ENCODE measurements at places on chromosomes 5 and 9.

DNA sequence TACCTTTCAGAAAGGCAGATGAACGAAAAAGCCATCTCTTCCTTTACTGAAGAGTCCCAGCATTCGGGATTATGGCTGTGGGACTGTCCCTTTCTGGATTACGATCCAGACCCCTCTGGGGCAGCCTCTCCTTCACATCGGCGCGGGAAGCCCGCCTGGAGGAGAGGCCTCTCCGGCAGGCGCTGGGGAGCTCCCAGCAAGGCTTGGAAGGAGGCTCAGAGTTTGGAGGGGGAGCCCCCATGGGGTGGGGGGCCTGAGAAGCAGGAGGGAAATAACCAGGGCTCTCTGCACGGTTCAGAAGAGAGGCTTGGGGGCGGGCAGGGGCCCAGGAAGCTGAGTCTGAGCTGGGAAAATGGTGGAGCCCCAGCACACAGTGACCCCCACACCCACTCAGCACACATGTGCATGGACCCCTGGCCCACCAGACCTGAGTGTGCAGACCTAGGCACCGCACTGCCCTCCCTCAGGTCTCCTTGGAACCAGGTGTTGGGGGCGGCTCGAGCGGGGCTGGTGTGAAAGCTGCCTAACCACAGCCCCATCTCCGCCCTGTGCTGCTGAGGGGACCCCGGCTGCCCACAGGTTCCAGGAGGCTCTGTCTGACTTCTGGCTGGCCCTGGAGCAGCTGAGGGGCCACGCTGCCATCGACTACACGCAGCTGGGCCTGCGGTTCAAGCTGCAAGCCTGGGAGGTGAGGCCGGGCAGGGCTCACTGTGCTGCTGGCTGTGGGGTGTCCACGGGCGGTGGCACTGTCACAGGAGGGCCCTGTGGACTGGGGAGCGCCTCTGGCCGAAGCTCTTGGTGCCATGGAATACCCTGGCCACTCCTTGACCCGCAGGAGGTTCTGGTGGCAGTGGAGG, 4.5 kb downstream of the NOXA1 start:
- no peak for DNase-seq

- no peak for DNase-seq
Observed at GRCh38 chr5:33260098-33260497, 180.7 kb upstream of the TARS1 start.

- DNase-seq = no peak
Observed at GRCh38 chr5:107652839-107653607, 17.7 kb downstream of the EFNA5 start.

GRCh38 chr9:26391036-26391435, 501.6 kb downstream of the CAAP1 start:
- no peak for DNase-seq

GRCh38 chr9:4092793-4093709, 206.8 kb downstream of the GLIS3 start:
- DNase-seq = no peak

DNA sequence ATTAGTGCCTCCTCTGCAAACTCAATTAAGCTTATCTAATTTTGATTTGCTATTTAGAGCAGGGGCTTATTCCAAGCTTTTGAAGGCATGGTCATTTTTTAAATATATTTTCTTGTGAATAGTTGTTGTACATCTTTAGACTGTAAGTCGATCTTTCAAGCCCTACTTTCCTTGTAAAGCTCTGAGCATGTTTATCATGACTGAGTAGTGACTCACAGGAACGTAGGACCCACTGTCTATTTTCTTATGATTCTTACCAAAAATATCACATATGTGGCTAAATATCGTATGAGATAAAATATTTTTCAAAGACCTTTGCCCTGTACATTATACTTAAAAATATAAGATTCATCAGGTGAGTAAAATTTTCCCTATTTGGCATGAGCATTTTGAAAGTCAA, 440.4 kb upstream of the GRIN3A start:
- no peak for DNase-seq

DNA sequence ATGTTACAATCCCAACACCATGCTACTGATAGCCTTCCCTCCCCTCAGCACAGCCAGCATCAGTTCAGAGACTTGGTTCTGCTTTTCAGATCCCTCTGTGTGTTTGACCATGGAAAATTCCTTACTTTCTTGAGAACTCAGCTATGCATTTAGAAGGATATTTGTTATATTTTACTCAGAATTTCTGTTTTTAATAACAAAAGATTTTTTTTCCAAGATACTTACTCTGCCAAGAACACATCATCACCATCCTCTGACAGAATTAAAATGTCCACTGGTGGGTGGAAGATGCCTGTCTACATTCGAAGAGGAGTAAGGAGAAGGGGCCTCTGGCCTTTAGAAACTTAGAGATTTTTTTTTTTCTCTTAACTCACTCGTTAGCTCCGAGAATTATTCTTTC, 56.1 kb upstream of the CKMT2 start:
- DNase-seq = no peak

DNA sequence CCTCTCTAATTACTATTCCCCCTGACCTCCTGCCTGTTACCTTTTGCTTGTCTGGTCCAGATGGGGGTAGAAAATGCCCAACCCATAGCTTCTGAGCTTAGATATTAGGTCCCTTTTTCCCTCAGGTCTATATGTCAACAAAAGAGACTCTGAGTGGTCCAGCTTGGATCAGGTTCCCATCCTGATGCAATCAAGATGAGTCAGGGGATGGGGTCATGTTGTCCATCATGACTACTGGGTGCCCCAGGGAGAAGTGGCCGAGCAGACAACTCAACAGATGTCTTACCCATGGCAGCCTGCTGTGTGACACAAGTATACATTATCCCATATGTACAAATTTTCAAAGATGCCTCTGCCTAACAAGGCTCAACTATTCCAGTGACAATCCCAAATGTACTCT, 9.1 kb upstream of the ANKH start:
- DNase-seq = no peak

- no peak for DNase-seq
Observed at GRCh38 chr9:85676790-85677189, 65.0 kb downstream of the AGTPBP1 start.

DNA sequence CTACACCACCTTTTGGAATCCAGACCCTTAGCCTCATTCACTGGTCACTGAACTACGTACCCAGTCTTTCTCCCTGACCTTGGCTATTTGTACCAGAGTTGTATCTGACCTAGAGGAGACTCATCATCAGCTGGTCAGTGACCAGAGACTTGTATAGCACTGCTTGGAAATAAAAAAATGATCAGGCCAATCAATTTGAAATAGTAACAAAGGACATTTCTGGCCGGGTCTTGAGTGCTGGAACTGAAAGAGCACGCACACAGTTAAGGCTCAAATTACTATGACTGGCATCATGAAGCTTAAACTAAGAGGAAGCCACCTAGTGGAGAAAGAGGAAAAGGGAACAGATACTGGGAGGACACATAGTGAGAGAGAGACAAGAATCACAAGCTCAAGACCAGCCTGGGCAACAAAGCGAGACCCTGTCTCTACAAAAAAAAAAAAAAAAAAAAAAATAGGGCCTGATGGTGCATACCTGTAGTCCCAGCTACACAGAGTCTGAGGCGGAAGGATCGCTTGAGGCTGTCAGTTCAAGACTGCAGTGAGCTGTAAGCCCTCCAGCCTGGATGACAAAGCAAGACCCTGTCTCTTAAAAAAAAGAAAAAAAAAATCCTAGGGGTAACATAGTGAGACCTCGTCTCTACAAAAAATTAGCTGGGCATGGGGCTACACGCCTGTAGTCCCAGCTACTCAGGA, 12.8 kb upstream of the SRP19 start:
- DNase-seq = peak; percentile 65

DNA sequence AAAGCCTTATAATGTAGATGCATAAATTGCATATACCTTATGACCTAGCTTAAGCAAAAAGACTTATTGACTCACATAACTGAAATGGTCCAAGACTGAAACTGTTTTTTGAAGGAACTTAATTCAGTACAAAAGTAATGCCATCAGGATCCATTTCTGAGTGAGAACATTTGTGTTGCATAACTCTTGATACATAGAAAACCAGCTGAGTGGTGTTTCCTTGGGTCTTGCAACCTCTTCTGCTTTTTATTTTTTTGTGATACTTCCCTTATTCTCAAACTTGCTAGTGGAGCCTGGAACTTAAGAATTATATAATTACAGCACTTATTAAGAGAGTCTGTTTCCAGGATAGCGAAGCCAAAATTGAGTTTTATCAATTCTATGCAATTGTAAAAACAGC, 272.0 kb downstream of the MAN2A1 start:
- DNase-seq = no peak

DNA sequence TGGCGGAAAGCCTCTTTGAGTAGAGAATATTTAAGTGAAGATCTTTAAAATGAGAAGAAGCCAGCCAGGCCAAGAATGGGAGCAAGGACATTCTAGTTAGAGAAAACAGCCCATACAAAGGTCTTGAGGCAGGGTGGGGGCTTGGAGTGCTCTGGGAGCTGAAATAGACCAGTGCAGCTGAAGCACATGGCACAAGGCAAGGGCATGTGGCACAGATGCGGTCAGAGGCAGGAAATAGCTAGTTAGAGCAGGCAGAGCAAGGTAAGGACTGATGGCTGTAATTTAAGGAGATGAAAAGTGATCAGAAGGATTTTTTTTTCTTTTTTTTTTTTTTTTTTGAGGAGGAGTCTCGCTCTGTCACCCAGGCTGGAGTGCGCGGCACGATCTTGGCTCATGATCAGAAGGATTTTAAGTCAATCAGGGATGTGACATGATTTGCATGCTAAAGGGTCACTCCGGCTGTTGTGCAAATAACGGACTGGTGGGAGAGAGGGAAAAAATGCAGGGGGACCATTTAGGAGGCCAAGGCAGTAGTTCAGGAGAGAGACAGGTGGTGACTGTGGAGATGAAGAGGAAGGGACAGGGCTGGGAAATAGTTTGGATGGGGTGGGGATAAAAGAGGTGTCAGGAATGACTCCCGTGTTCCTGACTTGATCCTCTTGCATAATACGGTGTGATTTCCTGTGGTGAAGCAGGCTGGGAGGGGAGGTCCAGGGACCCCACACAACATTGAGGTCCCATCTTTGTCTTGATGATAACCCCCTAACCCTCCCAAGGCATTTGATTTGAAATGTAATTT, 207.6 kb downstream of the HSPA4 start:
- no peak for DNase-seq

DNA sequence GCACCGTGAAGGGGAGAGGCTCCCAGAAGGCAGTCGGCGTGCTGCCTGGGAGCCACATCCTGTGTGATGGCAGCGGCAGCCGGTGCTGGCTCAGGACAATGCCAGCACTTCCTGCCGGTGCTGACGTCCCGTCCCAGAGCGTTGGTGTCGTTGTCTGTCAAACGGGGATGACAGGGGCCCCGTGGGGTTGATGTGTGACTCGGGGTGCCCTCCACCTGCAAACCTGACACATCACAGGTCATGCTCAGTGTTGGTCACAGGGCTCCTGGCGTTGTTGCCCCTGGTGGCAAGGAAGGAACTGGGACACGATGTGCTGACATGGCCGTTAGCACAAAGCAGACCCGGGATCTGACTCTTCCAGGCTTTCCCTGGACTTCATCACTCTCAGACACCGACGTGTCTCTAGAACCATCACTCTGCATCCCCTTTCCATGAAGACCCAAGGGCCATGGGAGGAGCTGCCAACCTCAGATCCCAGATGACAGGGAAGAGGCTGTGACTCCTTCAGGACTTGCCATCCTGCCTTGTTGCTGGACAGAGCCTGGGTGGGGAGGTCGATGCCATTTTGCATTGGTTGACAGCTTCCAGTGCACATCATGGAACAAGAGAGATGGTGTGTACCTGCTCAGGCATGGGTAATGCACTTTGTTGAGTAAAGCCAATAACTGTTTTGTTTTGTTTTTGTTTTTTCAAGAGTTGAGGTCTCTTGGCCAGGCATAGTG, 21.5 kb downstream of the PLPP7 start:
- peak; percentile 73 for DNase-seq

- no peak for DNase-seq
Observed at GRCh38 chr5:127878174-127878750, 175.1 kb downstream of the CCDC192 start.

DNA sequence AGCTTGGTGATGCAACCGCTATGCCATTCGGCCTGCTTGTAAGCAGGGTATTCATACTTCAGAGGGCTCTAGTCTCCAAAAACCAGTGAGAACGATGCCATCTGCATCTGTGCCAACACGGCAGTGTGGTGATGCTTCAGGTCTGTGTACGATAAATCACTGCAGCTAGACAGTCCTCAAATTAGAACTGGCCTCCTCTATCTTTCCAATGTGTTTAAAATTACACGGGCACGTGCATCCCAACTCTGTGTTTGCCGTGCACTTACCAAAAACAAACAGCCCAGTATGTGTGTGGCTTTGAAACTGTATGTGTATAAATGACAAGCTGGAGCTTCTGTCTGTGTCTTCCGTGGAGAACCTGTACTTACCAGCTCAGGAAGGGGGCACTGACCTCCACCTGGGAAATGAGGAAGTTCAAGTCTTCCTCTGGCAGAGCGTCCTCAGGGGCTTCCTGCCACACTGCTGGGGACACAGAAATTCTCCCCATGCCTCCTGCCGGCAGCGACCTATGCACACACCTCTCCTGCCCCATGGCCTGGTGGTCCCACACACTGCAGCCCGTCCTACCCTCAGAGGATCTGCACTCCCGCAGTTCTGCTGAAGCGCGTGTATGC, 12.3 kb downstream of the MED10 start:
- DNase-seq = no peak

DNA sequence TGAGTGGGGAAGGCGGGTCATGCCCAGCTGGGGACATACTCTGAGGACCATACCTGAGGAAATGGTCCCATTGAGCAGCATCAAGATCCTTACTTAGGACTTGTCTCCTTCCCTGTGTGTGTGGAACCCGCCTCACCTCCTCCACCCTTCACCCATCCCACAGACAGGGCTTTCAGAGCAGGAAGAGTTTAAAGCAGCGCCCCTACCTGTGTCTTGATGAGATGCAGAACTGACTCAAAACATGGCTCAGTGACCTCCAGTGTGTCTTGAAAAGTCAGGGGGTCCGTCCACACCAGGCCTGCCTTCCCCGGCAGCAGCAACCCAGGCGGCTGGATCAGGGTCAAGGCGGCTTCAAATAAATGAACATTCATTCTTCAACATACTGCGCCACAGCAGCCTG, 38.4 kb downstream of the PLAC8L1 start:
- DNase-seq = no peak

GRCh38 chr5:93723005-93723404, 18.4 kb downstream of the POU5F2 start:
- DNase-seq = no peak

GRCh38 chr9:131539223-131539923, 6.0 kb upstream of the PRRT1B start:
- no peak for DNase-seq

- no peak for DNase-seq
Observed at GRCh38 chr5:92566113-92566786, 1014.8 kb downstream of the NR2F1-AS1 start.

DNA sequence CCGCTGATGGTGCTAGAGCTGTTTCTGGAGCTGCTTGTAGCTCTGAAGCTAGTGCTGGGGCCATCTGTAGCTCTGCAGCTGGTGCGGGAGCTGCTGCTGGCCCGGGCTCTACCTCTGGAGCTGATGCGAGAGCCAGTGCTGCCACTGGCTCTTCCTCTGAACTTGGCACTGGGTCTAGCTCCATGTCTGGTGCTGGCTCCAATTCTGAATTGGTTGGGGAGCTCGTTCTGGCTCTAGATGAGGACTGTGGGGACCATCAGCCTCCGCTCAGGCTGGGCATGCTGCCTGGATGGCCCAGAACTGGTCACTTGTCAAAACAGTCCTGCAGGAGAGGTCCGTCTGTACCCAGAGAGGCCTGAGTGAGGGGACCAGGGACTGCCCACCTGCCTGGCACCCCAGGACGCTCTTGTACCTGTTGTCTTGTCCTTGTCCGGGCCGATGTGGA, 21.5 kb downstream of the OBP2B start:
- DNase-seq = no peak

GRCh38 chr9:83197591-83197990, 134.6 kb upstream of the RASEF start:
- DNase-seq = no peak

- DNase-seq = no peak
Observed at GRCh38 chr5:90056911-90057705, 352.4 kb downstream of the CETN3 start.

Data from CD4-positive, alpha-beta T cell treated with Interferon alpha-2 for 1 hour (primary cell).